ENCODE measurements at places on chromosomes 2 and 18. TPM values are rescaled to one million over a fixed set of nuclear protein-coding genes. Genes with fewer than 3 reads are reported as not detected.

Gene GCG
- 4,649 TPM for total RNA-seq

Gene C2orf15
- 5.6 TPM for total RNA-seq

Gene TMBIM1
- total RNA-seq: 94.5 TPM

Gene CNTNAP5
- 5.0 TPM for total RNA-seq

Gene TMEM247
- total RNA-seq: not detected

Gene SIX3
- total RNA-seq: 0.68 TPM

Gene PLCD4
- 1.4 TPM for total RNA-seq

DNA sequence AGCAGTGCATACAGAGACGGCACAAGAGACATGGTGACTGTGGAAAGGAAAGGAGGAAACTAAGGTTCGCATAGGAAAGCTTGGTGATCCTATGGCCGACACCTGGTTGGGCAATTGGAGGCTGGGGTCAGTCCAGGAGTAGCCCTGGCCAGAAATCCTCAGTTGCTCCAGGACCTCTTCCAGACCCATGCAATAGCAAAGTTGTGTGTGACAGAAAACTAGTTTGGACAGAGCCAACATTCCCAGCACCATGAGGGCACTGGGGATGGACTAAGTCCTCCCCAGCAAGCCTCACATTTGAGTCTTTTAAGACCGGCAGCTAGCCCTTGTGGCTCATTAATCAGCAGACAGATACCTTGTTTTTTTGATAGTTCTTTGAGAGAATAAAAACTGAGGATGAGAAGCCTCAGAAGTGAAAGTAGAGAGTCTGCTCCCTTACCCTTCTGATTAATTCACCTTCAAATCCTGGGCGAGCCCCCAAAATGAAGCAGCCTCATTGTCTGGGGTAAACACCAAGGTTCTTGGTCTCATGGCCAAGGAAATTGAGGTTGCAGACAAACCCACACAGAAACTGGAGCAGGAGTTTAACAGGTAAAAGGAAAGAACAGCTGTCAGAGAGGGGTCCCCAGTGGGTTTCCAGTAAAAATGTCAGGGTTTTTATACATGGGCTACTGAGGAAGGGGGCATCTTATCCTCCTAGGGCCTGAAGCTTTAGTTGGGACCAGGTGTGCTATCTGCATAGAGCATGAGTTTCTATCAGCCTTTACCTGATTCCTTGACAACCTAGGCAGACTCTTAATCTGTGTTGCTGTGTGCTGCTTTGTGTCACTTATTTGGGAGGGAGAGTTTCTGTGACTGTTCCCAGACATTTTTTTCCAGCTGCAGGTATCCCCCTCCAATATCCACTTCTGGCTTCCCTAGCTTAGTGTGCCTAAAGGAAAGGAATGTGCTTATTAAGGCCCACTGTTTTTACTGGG lies 39.1 kb downstream of the STK17B start:
- DNase-seq: no peak
- no peaks in the 10 kb centered on the region for H3K27me3 ChIP-seq
- no peaks in the 10 kb centered on the region for H3K4me1 ChIP-seq
- no peak overlapping the region for H3K4me3 ChIP-seq
- H3K36me3 ChIP-seq: peaks cover 45% of the 10 kb centered on the region

DNA sequence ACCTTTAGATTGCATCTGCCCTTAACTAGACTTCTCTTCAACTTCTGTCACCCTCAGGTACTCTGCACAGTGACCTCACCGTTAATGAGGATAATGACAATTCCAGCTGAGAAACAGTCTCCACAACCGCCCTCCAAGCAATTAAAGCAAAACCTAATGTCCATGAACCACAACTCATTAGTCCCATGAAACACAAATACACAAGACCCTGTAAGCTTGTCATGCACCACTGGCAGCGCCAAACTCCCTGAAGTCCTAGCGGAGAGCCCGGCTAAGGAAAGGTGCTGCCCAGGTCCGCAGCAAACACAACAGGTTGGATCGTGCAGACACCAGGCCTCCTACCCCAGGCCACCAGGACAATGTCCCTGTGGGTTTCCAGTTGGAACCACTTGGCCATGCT lies 7.4 kb downstream of the SMAD7 start:
- peaks cover 40% of the 10 kb centered on the region for H3K36me3 ChIP-seq
- DNase-seq: no peak
- peak overlapping the region; percentile 91 for H3K27ac ChIP-seq
- H3K4me1 ChIP-seq: peaks cover 93% of the 10 kb centered on the region
- peak overlapping the region; percentile 91 for H3K4me3 ChIP-seq

- DNase-seq: peak; percentile 13
- no peak overlapping the region for H3K4me3 ChIP-seq
- no peak overlapping the region for H3K27ac ChIP-seq
These were observed 44.3 kb upstream of the AGAP1 start for GRCh38 chr2:235449568-235449967.

- peak within 1 kb of the TSS; percentile 85 for H3K4me3 ChIP-seq
- peaks cover 18% of the 10 kb centered on the region for H3K4me1 ChIP-seq
- DNase-seq: peak; percentile 77
- H3K36me3 ChIP-seq: no peaks in the 10 kb centered on the region
- peak within 1 kb of the TSS; percentile 24 for H3K27ac ChIP-seq
These were observed at the start of gene SP5 for GRCh38 chr2:170715062-170715931. SP5 (plus strand) TSS chr2:170715337; CDS start chr2:170715513, 176 bp downstream.

- H3K4me3 ChIP-seq: no peak overlapping the region
- peaks cover 5% of the 10 kb centered on the region for H3K27me3 ChIP-seq
- peaks cover 13% of the 10 kb centered on the region for H3K4me1 ChIP-seq
- peak overlapping the region; percentile 14 for H3K27ac ChIP-seq
- no peak for DNase-seq
These were observed 190.8 kb downstream of the ARHGAP28 start for GRCh38 chr18:6920099-6920955.

DNA sequence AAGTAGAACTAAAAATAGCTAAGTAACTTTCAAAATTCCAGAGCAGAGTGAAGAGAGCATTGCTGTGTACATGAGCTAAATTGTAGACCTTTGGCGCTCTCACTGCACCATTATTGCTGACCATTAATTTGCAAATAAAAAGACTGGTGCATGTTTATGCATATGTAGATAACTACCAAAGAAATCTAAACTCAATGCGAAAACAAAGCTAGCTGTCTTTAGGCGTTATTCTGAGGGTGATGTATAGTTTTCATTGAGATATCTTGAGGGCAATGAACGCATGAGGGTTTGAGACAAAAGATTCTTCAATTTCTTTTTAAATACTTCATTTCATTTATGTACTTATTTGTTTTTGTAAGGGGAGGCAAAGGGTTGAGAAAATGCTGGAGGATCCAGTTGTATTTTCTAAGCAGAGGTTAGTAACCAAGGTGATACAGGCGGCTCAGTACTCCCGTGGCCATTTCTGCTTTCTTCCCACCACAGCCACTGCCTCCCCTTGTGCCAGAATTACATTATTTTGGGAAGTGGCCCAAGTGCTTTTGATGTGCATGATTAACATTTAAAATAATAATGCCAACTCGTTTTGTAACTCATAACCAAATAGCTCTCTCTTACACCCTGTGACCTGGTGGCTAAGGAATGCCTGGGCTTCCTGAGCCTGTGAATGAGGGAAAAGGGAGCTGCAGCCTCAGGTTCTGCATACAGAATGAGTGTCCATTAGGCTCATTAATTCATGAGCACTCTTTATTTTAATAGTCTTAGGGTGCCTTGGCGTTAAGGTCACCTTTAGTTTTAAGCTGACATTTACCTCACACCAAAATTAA lies 797.8 kb upstream of the GYPC start:
- peaks cover 3% of the 10 kb centered on the region for H3K27me3 ChIP-seq
- DNase-seq: no peak
- H3K27ac ChIP-seq: no peak overlapping the region
- H3K4me3 ChIP-seq: no peak overlapping the region
- H3K36me3 ChIP-seq: no peaks in the 10 kb centered on the region
- H3K4me1 ChIP-seq: no peaks in the 10 kb centered on the region

DNA sequence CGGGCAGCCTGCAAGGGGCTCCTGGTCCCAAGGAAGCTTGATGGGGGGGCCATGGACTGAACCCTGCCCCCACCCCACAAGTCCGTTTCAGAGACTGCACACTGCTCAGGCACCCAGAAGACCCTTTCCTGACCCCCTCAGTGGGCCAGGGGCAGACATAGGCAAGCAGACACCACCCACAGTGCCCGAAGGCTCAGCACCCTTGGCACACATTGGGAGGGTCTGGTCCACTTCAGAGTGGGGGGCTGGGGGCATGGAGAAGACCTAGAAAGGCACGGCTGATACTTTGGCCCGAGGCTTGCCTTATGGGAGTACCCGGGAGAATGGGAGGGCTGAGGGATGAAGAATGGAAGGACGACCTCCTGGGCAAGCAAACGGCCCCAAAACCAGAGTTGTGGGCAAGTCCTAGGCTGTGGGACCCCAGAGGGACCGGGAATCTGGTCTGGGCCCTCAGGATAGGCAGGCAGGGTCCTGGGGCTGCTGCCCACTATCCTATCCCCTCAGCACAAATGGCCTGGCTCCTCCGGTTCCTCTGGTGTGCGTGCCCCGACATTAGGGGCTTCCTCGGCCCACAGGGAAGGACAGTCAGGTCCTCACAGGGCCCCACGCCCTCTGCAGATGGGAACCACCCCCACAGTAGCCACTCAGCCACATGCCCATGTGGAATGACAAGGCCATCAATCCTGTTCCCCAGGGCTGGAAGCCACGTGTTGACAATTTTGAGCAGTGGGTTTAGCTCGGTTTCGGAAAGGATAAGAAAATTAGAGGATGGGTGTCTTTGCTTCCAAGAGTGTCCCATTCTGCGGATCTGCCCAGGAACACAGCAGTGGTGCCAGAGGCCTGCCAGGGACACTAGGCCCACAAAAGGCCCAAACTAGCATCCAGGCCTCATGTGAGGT lies 15.0 kb upstream of the GPC1 start:
- H3K27me3 ChIP-seq: no peaks in the 10 kb centered on the region
- no peak overlapping the region for H3K27ac ChIP-seq
- peak; percentile 40 for DNase-seq
- no peaks in the 10 kb centered on the region for H3K36me3 ChIP-seq
- no peaks in the 10 kb centered on the region for H3K4me1 ChIP-seq

GRCh38 chr2:201901786-201902185 lies 95.4 kb downstream of the CDK15 start:
- no peak for DNase-seq
- H3K36me3 ChIP-seq: no peaks in the 10 kb centered on the region

- DNase-seq: no peak
- no peak overlapping the region for H3K4me3 ChIP-seq
- no peak overlapping the region for H3K27ac ChIP-seq
- H3K4me1 ChIP-seq: peaks cover 19% of the 10 kb centered on the region
These were observed 27.3 kb upstream of the NRP2 start for GRCh38 chr2:205654878-205655605.

GRCh38 chr18:48486754-48487153 lies 52.1 kb upstream of the CTIF start:
- H3K27me3 ChIP-seq: no peaks in the 10 kb centered on the region
- no peak for DNase-seq
- H3K4me1 ChIP-seq: peaks cover 19% of the 10 kb centered on the region
- H3K27ac ChIP-seq: peak overlapping the region; percentile 2

DNA sequence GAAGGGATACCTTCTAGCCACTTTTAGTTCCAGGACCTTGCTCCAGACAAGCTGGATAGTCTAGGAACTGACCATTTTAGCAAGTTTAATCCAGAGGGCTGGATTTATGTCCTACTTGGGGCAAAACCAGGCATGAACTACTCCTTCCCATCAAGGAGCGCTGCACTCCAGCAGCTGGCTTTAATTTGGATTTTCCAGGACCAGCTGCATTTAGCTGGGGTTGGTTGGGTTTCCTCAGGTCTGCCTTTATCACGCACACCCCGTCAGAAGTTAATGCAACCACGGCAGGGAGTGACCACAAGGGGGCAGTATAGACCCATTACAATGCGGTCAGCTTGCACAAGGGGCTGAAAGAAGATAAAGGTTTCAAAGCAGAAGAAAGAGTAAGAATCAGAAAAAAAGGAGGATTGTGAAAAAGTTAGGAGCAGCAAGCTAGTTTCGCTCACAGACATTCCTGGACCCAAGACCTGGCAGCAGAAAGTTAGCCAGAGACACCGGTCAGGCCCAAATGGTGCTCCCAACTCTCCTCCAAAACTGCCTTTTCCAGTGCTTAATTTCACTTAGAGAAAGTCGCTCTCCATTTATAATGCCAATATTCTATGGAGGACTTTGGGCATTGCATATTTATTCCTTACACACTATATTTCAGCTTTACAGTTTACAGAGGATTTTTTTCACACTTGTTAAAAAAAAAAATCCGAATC lies 40.1 kb downstream of the SLC4A1AP start:
- H3K4me1 ChIP-seq: peaks cover 14% of the 10 kb centered on the region
- peak overlapping the region; percentile 60 for H3K27ac ChIP-seq
- no peak overlapping the region for H3K4me3 ChIP-seq
- peak; percentile 90 for DNase-seq
- H3K27me3 ChIP-seq: no peaks in the 10 kb centered on the region

DNA sequence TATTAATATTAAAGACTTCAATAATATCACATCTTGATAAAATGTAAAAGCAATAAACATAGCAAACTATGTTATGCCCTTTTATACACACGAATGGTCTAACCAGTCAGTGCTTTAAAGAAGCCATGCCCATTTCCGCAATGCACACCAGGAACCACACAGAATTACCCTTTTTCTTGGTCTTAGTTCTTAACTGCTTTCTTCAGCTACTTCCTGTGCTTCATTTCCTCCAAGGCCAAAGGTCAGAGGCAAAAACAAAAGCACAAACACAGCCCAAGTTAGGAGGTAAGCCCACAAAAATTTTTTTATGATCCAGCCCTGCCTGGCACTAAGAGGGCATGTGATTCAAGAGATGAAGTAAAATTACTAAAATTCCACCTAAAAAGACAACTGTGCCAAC lies 267.2 kb downstream of the FBXO15 start:
- no peaks in the 10 kb centered on the region for H3K27me3 ChIP-seq
- no peak for DNase-seq
- H3K27ac ChIP-seq: no peak overlapping the region
- no peaks in the 10 kb centered on the region for H3K4me1 ChIP-seq
- no peaks in the 10 kb centered on the region for H3K36me3 ChIP-seq
- no peak overlapping the region for H3K4me3 ChIP-seq

DNA sequence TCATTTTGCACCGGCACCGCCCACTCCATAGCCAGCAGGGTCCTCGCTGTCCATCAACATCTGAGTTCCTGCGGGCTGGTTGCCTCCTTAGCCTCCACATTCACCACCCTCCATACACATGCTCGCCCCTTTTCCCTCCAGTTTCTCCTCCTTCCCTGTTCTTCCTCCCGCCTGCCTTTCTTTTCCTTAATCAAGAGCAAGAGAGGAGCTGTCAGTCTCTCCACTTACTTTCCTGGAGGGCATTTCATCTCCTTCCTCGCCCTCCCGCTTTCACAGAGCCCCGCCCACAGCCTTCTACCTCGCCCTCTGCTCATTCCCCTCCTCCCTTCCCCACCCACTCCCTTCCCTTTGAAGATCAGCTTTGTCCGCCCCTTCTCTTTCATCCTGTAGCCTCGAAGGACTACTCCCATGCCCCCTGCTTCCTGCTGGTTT lies 13.8 kb upstream of the ZBTB7C start:
- no peak for DNase-seq
- peaks cover 42% of the 10 kb centered on the region for H3K27me3 ChIP-seq
- peak overlapping the region; percentile 83 for H3K4me3 ChIP-seq
- H3K4me1 ChIP-seq: peaks cover 8% of the 10 kb centered on the region

GRCh38 chr18:66211749-66212148 lies 392.1 kb downstream of the CDH19 start:
- no peak overlapping the region for H3K4me3 ChIP-seq
- H3K4me1 ChIP-seq: no peaks in the 10 kb centered on the region
- no peaks in the 10 kb centered on the region for H3K27me3 ChIP-seq
- DNase-seq: no peak
- no peak overlapping the region for H3K27ac ChIP-seq
